ENCODE measurements at places on chromosomes 5 and 9.
A peak's percentile ranks its signal among the peaks of the same experiment; 100 is the strongest.

GRCh38 chr5:113546703-113547183 lies 33.2 kb downstream of the YTHDC2 start:
- DNase-seq: no peak

DNA sequence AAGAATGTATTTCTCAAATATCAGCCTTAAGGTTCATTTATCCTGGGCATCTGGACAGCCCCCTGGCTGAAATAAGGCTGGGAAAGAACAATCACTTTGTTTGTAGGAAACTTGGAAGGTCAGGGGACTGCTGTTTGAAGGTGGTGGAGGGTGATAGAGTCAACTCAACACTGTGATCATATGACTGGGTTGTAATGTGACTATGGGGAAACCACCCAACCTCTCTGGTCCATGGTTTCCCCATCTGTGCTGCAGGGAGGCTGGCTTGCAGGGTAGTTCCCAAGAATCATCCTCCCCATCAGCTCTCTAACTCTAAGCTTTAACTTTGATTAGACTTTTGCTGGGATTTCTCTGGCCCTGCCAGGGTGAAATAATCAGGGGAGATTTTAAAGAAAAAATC lies 10.0 kb downstream of the INSYN2B start:
- DNase-seq: no peak

- DNase-seq: no peak
Measured at GRCh38 chr9:37938121-37938891, 34.4 kb upstream of the SLC25A51 start.

GRCh38 chr9:137423514-137424291 lies 510 bp downstream of the NOXA1 start:
- DNase-seq: peak; percentile 84

DNA sequence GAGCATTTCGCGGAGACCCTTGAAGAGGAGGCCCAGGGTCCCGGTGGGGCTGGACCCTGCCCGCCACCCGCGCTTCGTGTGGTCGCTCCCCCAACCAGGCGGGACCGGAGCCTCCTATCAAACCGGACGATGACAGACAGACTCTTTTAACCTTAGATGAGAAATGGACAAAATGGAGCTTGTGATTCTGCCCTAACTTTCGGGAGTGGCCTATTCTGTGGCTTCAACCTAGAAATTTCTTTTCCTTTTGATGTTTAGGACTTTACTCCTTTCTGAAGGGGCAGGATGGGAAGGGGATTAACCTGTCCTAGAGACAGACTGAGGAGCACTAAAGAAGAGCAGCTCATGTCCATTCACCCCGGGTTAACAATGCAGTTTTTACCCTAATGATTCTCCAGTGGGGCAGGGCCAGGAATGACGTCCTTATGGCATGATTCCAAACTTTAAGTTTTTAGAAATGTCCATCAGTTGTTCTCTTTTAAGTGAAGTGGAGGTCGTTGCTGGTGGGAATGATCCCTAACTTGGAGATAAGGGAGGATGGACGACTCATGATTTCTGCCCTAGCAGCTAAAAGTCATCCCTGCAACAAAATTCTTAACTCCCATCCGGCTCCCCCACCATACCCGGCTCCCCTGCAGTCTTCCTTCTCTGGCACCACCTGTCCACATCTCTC lies 1.0 kb downstream of the NIPSNAP3A start:
- DNase-seq: no peak

DNA sequence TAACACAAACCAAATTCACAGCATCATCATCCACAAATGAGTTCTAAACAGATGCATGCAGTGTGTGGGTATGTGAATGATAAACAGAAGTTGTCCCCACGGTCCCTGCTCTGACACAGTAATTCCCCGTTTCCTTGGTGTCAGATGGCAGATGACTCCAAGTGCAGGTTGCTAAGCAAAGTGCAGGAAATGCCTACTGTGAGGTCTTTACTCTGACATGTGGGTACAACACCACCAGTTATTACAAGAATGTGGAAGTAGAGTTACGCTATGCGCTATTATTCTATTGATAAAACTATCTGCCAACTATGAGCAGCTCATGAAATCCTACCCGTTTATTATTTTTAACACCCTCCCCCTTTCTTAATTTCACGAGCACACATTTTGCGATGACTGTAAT lies 448.9 kb downstream of the BNC2 start:
- no peak for DNase-seq

DNA sequence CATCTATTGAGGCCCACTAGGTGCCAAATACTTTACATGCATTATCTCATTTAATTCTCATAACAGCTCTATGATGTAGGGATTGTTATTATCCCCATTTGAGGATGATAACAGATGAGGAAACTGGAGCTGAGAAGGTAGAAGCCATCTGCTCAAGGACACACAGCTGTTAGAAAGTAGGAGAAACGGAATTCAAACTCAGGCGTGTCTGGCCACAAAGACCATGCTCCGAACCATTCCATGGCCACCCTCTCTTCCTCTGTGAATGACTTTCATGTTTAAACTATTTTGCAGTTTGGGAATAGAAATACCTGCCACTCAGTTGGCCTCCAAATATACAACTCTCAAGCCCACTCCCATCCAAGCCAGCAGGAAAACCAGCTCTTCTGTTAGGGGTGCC lies 87.6 kb upstream of the ANKRD55 start:
- no peak for DNase-seq

DNA sequence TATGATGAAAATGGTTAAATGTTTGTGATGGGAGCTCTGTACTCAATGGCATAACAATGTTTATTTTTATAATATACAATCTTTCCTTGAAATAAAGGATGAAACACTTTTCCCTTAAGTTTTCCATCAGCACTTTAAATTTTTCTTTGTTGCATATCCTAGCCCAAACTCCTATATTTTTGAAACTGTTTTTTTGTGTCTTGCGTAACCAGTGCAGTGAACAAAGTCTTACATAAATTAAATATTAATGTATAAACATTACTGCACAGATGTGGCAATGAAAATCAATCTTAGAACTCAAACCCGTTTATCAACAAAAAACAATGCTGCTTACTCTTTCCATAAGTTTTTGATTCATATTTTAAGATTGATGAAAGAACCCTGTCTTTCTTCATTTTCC lies 34.1 kb upstream of the IL31RA start:
- no peak for DNase-seq

DNA sequence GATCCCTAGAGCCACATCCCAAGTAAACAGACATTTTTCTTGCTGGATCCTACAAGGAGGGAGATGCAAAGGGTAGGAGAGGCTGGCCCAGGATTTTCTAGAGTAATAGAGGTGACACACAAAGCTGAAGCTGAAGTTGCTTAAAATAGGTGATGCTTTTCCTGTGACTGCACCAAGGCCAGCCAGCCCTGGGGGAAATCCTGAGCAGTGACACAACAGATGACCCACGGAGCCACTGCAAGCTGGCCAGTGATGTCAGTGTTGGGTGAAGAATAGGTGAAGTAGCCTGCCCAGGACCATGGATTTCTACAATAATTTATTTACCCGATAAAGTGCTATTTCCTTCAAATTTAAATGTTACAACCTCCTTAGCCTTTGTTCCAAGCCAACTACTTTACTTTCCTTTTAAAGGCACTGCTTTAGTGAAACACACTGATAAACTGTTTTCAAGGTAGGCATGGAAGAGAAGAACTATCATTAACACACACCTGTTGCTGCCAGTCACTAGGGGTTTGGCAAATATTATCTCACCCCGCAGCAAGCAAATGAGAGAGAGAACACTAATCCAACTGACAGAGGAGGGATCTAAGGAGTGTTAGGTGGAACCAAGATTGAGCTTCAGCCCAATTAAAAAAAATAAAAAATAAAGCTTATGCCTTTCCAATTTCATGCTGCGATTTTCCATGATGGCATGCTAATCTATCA lies 123.5 kb downstream of the CTNND2 start:
- no peak for DNase-seq

GRCh38 chr9:108290839-108291585 lies 564.8 kb downstream of the ACTL7B start:
- DNase-seq: no peak

GRCh38 chr9:101354143-101354764 lies 30.6 kb downstream of the BAAT start:
- no peak for DNase-seq

GRCh38 chr9:89171693-89172092 lies 6.9 kb downstream of the SHC3 start:
- no peak for DNase-seq

GRCh38 chr9:134929193-134930158 lies 11.8 kb upstream of the FCN1 start:
- peak; percentile 36 for DNase-seq

DNA sequence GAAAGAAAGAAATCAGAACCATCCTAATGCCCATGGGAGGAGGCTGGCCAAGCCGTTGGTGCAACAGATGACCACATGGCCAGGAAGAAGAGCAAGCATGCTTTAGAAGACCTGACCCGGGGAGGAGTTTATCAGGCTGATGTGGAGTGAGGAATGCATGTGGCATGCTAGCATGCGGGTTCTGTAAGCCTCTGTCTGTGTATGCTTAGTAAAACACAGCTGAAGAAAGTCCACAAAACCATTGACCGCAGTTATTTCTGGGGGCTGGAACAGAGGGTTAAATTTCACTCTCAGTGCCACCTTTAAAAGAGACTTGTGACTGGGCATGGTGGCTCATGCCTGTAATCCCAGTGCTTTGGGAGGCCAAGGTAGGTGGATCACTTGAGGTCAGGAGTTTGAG lies 19.1 kb downstream of the GFI1B start:
- DNase-seq: no peak

- no peak for DNase-seq
Measured at GRCh38 chr9:82763656-82764055, 299.3 kb downstream of the RASEF start.

GRCh38 chr5:91229031-91229727 lies 153.9 kb downstream of the ARRDC3 start:
- DNase-seq: no peak

DNA sequence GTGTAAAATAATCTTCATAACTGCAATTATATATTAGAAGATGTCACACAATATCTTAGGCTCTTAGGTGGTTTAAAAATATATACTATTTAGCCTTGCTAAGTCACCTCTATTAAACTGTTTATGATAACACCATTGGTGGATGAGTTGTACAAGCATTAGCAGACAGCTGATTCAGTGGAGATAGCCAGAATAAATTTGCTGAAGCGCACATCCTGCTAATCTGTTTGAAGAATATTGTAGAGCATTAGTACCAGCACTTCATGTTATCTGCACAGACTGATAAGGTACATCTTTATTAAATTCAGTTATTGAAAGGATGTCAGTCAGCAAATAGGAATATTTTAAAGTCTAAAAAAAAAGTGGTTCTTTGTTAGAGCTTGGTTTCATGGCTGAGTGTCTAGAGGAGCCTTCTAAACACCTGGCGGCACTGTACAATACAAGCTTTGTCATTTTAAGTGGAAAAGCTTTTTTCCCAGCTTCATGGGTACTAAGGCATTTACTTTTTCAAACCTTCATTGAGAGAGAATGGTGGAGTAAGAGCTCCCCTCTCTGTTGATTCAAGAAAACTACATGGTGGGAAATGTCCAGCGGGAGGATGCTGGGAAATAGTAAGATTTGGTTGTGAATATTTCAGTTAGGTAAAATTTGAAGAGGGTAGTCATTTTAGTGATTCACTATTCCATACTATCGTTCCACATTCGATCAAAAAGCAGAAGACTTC lies 275.1 kb downstream of the SLF1 start:
- no peak for DNase-seq

DNA sequence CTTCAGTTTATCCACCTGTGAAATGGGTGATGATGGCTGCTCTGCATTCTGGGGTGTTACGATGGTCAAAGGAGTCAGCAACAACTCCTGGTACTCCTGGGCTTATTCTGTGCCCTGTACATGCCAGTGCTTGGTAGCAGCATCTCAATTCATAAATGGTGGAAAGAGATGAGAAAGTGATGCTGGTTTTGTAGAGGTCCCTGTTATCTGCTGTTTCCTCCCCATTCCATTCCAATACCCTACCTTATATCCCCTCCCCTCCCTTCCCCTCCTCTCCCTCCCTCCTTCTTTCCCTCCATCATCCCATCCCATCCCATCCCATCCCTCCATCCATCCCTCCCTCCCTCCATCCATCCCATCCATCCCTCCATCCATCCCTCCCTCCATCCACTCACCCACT lies 19.1 kb downstream of the BOD1 start:
- no peak for DNase-seq

GRCh38 chr9:107707915-107708441 lies 218.4 kb upstream of the KLF4 start:
- no peak for DNase-seq

GRCh38 chr9:19224563-19224962 lies 5.9 kb upstream of the DENND4C start:
- DNase-seq: no peak

DNA sequence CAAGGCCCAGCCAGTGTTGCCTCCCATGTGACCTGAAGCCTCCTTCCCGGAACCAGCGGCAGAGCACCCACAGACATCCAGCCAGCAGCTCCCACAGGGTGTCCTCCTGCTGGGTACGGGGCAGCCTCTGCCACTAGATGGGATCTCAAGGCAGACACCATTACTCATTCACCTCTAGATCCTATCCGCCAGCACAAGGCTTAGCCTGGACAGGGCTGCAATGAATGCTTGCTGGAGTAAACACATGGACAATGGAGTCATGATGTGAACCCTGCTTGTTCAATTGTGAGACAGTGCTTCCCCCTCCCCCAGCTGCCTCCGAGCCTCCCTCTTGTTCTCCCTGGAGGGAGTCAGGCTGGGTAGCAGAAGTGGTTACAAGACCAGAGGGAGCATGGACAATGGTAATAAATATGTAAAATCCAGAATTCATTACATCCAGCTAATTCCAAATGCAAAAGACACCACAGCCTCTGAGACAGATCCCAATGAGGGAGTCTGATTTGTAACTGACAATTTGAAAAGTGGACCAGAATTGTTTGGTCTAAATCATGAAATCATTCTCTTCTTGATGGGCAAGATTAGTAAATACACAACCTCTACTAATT lies 132.0 kb downstream of the CRB2 start:
- DNase-seq: no peak

- no peak for DNase-seq
Measured at GRCh38 chr5:81754621-81755020, 3.7 kb upstream of the SSBP2 start.

- no peak for DNase-seq
Measured at GRCh38 chr5:116303340-116303739, 218.5 kb downstream of the COMMD10 start.

GRCh38 chr9:93859431-93860215 lies 95.5 kb downstream of the BARX1 start:
- DNase-seq: no peak

DNA sequence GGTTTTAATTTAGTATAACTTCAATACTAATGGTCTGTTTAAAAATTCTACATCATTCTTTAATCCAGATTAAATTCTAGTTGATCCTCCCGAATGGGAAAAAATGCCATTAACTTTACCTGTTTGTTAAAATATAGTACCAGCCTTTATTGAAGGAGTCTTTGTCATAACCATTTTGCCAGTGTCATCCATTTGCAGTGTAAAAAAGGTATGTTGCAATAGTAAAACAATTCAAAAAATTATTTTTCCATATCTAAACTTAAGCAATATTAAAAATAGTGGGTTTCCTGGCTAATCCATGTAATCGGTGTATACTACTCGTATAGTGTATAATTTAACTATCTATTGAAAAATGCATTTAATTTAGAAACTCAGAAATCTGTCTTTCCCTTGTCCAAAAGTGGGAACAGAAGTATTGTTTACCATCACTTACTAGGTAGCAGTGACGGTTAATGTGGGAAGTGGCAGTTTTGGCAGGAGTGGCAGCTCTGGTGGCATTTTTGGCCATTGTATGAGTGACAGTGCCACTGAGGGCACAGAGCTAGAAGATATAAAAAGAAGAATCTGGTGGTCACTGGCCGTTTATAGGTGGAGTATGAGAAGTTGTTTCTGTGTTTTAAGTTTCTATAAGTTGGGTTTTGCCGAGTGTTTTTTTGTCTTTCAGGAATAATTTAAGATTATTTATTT lies 1.9 kb downstream of the AP3S1 start:
- DNase-seq: no peak

GRCh38 chr5:130110328-130110727 lies 206.1 kb downstream of the CHSY3 start:
- DNase-seq: no peak
